ENCODE measurements at places on chromosomes 13 and 19. TPM values are rescaled to one million over a fixed set of nuclear protein-coding genes. Genes with fewer than 3 reads are reported as not detected.
A peak's percentile ranks its signal among the peaks of the same experiment; 100 is the strongest.

- no peak overlapping the region for H3K4me3 ChIP-seq
- H3K27me3 ChIP-seq = no peaks in the 10 kb centered on the region
- H3K36me3 ChIP-seq = no peaks in the 10 kb centered on the region
- H3K27ac ChIP-seq = no peak overlapping the region
- H3K4me1 ChIP-seq = no peaks in the 10 kb centered on the region
- DNase-seq = no peak
These were observed 733.5 kb upstream of the SGCG start for GRCh38 chr13:22447132-22447886.

GRCh38 chr13:109400209-109400608 lies 386.2 kb downstream of the IRS2 start:
- H3K4me1 ChIP-seq = no peaks in the 10 kb centered on the region
- H3K36me3 ChIP-seq = no peaks in the 10 kb centered on the region
- no peak for DNase-seq
- H3K27me3 ChIP-seq = no peaks in the 10 kb centered on the region

DNA sequence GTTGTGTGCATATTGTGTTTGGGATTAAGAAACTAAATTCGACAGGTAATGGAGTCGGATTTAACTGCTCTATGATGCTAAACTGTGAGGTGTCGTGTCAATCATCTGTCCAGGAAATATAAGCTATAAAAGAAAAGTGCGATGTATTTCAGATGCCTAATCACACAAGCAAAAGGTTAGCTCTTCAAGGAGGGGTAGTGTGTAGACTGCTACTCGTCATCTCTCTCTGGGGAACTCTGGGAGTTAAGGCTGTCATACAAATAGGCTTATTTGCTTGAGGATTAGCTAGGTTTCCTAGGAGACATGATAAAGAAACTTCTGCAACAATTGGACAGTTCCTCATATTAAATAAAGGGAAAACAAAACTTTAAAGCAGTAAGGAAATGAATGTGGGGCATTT lies 462.1 kb downstream of the OLFM4 start:
- H3K4me1 ChIP-seq = no peaks in the 10 kb centered on the region
- H3K27ac ChIP-seq = no peak overlapping the region
- no peaks in the 10 kb centered on the region for H3K27me3 ChIP-seq

- no peaks in the 10 kb centered on the region for H3K36me3 ChIP-seq
- H3K27me3 ChIP-seq = no peaks in the 10 kb centered on the region
- no peak overlapping the region for H3K27ac ChIP-seq
- no peak for DNase-seq
These were observed 320.1 kb downstream of the DACH1 start for GRCh38 chr13:71546881-71547280.

- no peaks in the 10 kb centered on the region for H3K27me3 ChIP-seq
- no peaks in the 10 kb centered on the region for H3K36me3 ChIP-seq
- no peaks in the 10 kb centered on the region for H3K4me1 ChIP-seq
- DNase-seq = no peak
- no peak overlapping the region for H3K4me3 ChIP-seq
- H3K27ac ChIP-seq = no peak overlapping the region
These were observed 2.3 kb downstream of the ACP4 start for GRCh38 chr19:50792272-50793250.

DNA sequence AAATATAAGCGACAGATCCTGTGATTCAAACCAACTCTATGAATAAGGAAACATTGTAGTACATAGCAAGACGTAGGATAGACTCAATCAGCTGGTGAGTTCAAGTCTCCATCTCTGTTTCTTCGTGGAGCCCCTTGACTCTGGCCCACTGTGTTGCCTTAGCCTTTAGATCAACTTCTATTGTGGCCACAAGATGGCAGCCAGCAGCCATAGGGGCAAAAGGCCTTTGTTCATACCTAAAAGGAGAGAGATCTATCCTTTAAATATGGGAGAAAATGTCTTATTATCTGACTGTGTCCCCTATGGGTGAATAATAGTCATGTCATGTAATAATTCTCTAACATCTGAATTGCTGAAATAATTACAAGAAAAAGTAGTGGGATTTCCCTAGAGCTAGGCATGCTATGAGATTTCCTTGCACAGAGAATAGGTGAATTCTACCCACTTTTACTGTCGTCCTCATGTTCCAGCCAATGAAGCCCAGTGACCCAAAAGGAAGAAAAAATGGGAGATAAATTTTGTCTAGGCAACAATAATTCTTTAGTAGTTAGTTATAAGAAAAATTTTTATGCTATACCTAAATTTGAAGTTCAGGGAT lies 129.4 kb downstream of the PCDH20 start:
- no peak overlapping the region for H3K27ac ChIP-seq
- DNase-seq = no peak
- H3K27me3 ChIP-seq = no peaks in the 10 kb centered on the region
- H3K36me3 ChIP-seq = no peaks in the 10 kb centered on the region

- H3K4me3 ChIP-seq = no peak overlapping the region
- no peaks in the 10 kb centered on the region for H3K4me1 ChIP-seq
- H3K27ac ChIP-seq = no peak overlapping the region
- no peaks in the 10 kb centered on the region for H3K27me3 ChIP-seq
- no peak for DNase-seq
- no peaks in the 10 kb centered on the region for H3K36me3 ChIP-seq
These were observed 81.8 kb downstream of the GPR12 start for GRCh38 chr13:26678796-26679195.

DNA sequence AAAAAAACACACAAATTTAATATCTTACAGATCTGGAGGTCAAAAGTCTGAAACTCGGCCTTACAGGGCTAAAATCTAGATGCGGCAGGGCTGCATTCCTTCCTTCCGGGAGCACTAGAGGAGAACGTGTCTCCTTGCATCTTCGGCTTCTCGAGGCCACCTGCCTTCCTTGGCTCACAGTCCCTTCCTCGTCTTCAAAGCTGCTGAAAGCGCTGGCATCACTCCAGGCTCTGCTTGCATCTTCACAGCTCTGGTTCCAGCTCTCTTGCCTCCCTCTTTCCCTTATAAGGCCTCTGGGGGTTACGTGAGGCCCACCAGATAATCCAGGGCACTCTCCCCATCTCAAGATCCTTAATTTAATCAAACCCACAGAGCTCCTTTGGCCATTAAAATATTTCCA lies 10.5 kb downstream of the XRCC1 start:
- no peaks in the 10 kb centered on the region for H3K4me1 ChIP-seq
- no peak overlapping the region for H3K27ac ChIP-seq
- no peaks in the 10 kb centered on the region for H3K36me3 ChIP-seq
- no peaks in the 10 kb centered on the region for H3K27me3 ChIP-seq

GRCh38 chr13:29125191-29125933 lies 305.2 kb downstream of the MTUS2 start:
- no peaks in the 10 kb centered on the region for H3K27me3 ChIP-seq
- H3K36me3 ChIP-seq = no peaks in the 10 kb centered on the region
- no peaks in the 10 kb centered on the region for H3K4me1 ChIP-seq
- H3K27ac ChIP-seq = no peak overlapping the region
- no peak overlapping the region for H3K4me3 ChIP-seq

GRCh38 chr13:59413126-59413525 lies 750.6 kb downstream of the DIAPH3 start:
- H3K27ac ChIP-seq = no peak overlapping the region
- no peaks in the 10 kb centered on the region for H3K36me3 ChIP-seq
- no peak overlapping the region for H3K4me3 ChIP-seq
- no peaks in the 10 kb centered on the region for H3K4me1 ChIP-seq

- H3K36me3 ChIP-seq = no peaks in the 10 kb centered on the region
- no peak for DNase-seq
- H3K27ac ChIP-seq = no peak overlapping the region
- no peak overlapping the region for H3K4me3 ChIP-seq
- H3K27me3 ChIP-seq = no peaks in the 10 kb centered on the region
These were observed 71.4 kb downstream of the MIPEP start for GRCh38 chr13:23817830-23818229.

- no peaks in the 10 kb centered on the region for H3K27me3 ChIP-seq
- H3K36me3 ChIP-seq = no peaks in the 10 kb centered on the region
- no peaks in the 10 kb centered on the region for H3K4me1 ChIP-seq
- H3K4me3 ChIP-seq = peak overlapping the region; percentile 81
These were observed 989 bp downstream of the ZNF766 start for GRCh38 chr19:52270266-52270885.

- DNase-seq = no peak
- H3K36me3 ChIP-seq = no peaks in the 10 kb centered on the region
- no peaks in the 10 kb centered on the region for H3K27me3 ChIP-seq
- H3K27ac ChIP-seq = no peak overlapping the region
These were observed 62.3 kb upstream of the ZNF724 start for GRCh38 chr19:23312515-23312914.

DNA sequence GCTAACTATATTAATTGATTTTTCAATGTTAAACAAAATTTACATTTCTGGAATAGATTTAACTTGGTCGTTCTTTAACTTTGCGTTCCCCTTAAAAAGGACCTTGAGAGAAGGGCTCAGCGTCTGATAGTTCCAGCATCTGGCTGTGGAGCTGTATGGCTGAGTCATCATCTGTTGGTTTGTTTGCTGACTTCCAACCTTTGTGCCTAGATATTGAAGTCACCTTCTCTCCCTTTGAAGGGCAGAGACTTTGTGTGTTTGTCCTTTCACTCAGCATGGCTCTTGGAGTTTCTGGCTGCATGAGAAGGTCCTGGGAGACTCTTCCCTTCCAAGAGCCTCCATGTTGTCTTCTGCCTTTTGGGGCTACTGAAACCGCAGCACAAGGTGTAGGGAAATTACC lies 16.6 kb upstream of the IRS2 start:
- H3K4me3 ChIP-seq = no peak overlapping the region
- no peak overlapping the region for H3K27ac ChIP-seq
- no peak for DNase-seq
- H3K36me3 ChIP-seq = no peaks in the 10 kb centered on the region
- no peaks in the 10 kb centered on the region for H3K4me1 ChIP-seq

DNA sequence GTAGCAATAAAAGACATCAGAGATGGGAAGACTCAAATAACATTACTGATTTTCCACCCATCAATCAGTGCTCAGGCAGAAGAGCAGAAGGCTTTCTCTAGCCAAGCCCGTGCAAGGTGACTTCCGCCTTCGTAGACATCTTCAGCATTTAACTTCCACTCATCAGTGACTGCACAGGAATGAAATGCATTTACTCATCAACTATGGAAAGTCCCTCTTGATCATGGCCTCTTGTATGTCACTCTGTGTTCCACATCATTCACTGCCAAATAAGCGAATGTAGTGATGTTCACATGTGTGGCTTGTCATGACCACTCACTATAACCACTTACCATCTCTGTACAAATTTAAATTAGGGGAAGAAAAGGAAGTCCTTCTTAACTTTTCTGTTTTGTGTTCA lies 49.4 kb downstream of the SACS start:
- no peaks in the 10 kb centered on the region for H3K27me3 ChIP-seq
- no peaks in the 10 kb centered on the region for H3K4me1 ChIP-seq
- no peak overlapping the region for H3K27ac ChIP-seq
- no peak for DNase-seq

- H3K27ac ChIP-seq = no peak overlapping the region
- H3K4me3 ChIP-seq = peak overlapping the region; percentile 71
- no peaks in the 10 kb centered on the region for H3K27me3 ChIP-seq
- H3K36me3 ChIP-seq = no peaks in the 10 kb centered on the region
- H3K4me1 ChIP-seq = no peaks in the 10 kb centered on the region
- no peak for DNase-seq
These were observed 287 bp downstream of the MEX3D start for GRCh38 chr19:1567848-1568227.

- peak overlapping the region; percentile 50 for H3K4me3 ChIP-seq
- H3K27ac ChIP-seq = peak overlapping the region; percentile 25
- no peak for DNase-seq
- H3K36me3 ChIP-seq = no peaks in the 10 kb centered on the region
- peaks cover 54% of the 10 kb centered on the region for H3K27me3 ChIP-seq
These were observed 1.7 kb downstream of the KLK4 start for GRCh38 chr19:50909240-50910070.

GRCh38 chr19:56942756-56943155 lies 102.2 kb upstream of the PEG3 start:
- no peak overlapping the region for H3K4me3 ChIP-seq
- H3K27me3 ChIP-seq = peaks cover 5% of the 10 kb centered on the region
- H3K4me1 ChIP-seq = no peaks in the 10 kb centered on the region
- DNase-seq = peak; percentile 65

- H3K27me3 ChIP-seq = no peaks in the 10 kb centered on the region
- no peak for DNase-seq
- no peaks in the 10 kb centered on the region for H3K4me1 ChIP-seq
- H3K4me3 ChIP-seq = peak overlapping the region; percentile 38
- no peaks in the 10 kb centered on the region for H3K36me3 ChIP-seq
These were observed 440.9 kb upstream of the KLF12 start for GRCh38 chr13:74574964-74575728.

DNA sequence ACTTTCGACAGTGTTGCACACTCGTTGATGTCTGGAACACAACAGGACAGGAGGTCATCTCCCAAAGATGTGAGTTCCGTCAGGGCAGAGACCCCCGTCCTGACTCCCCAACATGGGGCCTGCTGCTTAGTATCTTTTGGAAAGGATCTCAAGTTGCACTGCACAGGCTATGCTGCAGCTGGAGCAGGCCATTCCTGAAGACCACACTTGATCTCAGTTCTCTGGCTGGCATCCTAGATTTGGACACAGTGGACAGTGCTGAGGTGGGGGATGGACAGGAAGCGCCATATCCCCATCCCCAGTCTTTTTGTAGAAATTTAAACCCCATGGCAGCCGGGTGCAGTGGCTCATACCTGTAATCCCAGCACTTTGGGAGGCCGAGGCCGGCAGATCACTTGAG lies 5.9 kb downstream of the ADGRE2 start:
- H3K27me3 ChIP-seq = no peaks in the 10 kb centered on the region
- no peaks in the 10 kb centered on the region for H3K36me3 ChIP-seq
- no peaks in the 10 kb centered on the region for H3K4me1 ChIP-seq

GRCh38 chr13:72458701-72459100 lies 268.7 kb downstream of the MZT1 start:
- H3K4me1 ChIP-seq = no peaks in the 10 kb centered on the region
- no peak overlapping the region for H3K27ac ChIP-seq
- no peaks in the 10 kb centered on the region for H3K36me3 ChIP-seq

GRCh38 chr19:1986357-1987162 lies 29.0 kb downstream of the BTBD2 start:
- H3K4me3 ChIP-seq = no peak overlapping the region
- no peaks in the 10 kb centered on the region for H3K4me1 ChIP-seq
- DNase-seq = no peak
- no peak overlapping the region for H3K27ac ChIP-seq
- H3K36me3 ChIP-seq = peaks cover 8% of the 10 kb centered on the region
- H3K27me3 ChIP-seq = no peaks in the 10 kb centered on the region

GRCh38 chr19:4660181-4660791 lies 9.9 kb downstream of the MYDGF start:
- H3K4me3 ChIP-seq = no peak overlapping the region
- H3K4me1 ChIP-seq = no peaks in the 10 kb centered on the region
- no peaks in the 10 kb centered on the region for H3K27me3 ChIP-seq
- peaks cover 21% of the 10 kb centered on the region for H3K36me3 ChIP-seq

The FBN3 gene
- 7.9 TPM for total RNA-seq

The CCL25 gene
- total RNA-seq = not detected

The S1PR4 gene
- total RNA-seq = not detected

The TEX26 gene
- 0.48 TPM for total RNA-seq

The RCBTB2 gene
- 16.1 TPM for total RNA-seq

The LIN37 gene
- 15.4 TPM for total RNA-seq

The TPT1 gene
- total RNA-seq = 3,932 TPM

The SPACA7 gene
- total RNA-seq = not detected

The KLK1 gene
- total RNA-seq = not detected

The MISP gene
- total RNA-seq = 0.16 TPM

The KIR3DL1 gene
- total RNA-seq = not detected

The SLC6A16 gene
- 1.2 TPM for total RNA-seq
